ENCODE measurements at places on chromosomes 11 and 22.

DNA sequence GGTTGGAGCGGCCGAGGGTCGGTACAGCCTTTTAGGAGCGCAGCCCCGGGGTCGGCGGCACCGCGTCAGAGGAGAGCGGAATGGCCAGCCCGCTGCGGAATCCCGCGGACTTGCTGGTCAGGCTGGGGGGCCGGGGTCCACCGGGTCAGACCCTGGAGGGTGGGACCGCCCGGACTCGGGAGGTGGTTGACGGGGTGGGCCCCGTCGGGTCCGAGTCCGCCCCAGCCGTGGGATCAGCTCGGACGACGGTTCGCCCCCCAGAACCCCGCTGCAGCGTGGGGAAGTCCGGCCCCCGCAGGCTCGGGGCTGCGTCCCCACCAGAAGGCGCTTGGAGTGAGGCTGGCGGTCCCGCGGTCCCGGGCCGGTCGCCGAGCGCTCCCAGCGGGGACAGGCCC is 301 bp upstream of the ADM2 start:
- no peak for DNase-seq

GRCh38 chr11:131895865-131896264 is 525.5 kb downstream of the NTM start:
- DNase-seq = no peak

GRCh38 chr11:86443415-86443814 is 68.7 kb downstream of the CCDC81 start:
- no peak for DNase-seq

DNA sequence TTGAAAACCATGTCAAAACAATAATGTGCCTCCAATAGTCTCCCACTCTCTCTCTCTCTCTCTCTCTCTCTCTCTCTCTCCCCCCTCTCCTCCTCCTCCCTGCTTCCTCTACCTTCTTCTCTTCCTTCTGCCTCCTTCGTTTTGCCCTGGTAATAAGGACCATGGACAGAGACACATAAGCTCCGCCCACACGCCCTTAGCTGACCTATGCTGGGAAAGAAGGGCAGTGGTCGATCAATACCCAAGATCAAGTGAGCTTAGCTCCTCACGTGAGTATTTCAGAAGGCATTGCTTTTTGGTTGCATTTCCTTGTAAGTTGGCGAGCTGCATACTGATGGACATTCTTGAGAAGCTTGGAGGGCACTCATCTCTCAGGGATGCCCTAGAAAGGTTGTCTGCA is 194.8 kb downstream of the MIAT start:
- DNase-seq = no peak

DNA sequence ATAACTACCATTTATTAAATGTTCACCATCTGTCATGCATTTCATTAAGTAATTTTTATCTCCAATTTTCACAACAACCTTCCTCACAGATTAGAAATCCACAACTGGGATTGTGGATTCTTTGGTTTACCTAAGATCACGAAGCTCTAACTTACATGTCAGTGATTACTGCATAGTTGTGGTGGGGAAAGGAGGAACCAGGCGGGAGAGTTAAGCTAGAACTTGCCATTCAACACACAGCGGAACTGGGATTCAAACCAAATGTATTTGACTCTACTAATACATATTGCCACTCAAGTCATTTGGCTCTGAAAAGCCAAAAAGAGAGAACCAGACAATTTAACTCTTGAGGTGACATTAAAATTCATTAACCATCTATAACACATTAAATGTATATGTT is 10.4 kb upstream of the LAYN start:
- DNase-seq = no peak

DNA sequence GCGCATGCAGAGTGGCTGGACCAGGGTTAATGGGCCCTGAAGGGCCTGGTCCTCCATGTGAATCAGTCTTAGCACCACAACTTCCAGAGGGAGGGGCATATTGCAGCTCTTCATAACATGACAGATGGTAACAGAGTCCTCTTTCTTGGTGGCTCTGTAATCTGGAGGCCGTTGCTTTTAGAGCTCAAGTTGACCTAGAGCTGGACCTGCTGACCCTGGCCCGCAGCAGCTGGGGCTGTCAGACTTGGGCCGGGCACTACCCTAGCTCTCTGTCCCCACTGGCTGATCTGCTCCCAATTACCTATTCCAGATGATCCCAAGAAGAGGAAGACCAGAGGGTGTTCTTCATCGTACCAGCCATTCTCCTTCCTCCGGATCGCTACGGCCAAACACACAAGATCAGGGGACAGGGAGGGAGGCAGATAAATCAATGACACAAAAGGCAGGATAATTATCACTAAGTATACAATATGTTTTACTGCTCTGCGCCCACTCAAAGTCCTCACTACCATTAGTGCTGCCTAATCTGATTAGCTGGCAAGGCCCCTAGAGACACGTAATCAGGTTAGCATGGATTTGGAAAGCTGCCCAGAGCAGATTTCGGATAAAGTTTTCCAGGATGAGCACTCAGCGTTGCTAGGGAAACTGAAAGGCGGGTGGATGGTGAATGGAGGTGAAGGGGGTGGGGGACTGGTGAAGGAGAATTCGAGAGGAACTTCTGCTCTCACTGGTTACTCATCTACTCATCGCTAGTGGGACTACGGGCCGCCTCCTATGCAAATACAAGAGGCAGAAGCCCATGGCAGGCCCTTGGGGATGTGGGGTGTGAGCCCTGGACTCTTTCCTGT is 64.5 kb upstream of the PHOX2A start:
- peak; percentile 60 for DNase-seq

GRCh38 chr22:36081023-36081431 is 52.4 kb upstream of the RBFOX2 start:
- DNase-seq = no peak

GRCh38 chr11:78161962-78162371 is 22.5 kb upstream of the ALG8 start:
- no peak for DNase-seq

GRCh38 chr11:12429155-12429554 is 51.8 kb downstream of the PARVA start:
- DNase-seq = no peak

DNA sequence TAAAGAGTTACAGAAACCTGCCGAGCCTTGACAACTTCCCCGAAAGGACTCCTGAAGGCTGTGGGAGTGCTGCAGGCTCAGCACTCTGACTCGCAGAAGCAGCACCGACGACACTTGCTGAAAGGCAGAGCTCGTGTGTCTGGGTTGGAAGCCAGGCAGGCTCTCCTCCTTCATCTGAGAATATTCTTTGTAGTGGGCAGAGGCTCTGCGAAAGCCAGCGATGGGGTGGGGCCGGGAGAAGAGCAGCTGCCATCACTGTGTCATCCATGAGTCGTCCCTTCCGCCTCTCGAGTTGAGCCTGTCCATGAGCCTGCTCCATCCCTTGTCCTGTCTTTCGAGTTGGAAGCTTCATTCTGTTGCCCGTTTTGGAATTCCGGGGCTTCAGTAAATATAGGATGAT is 11.9 kb downstream of the GLB1L2 start:
- no peak for DNase-seq

DNA sequence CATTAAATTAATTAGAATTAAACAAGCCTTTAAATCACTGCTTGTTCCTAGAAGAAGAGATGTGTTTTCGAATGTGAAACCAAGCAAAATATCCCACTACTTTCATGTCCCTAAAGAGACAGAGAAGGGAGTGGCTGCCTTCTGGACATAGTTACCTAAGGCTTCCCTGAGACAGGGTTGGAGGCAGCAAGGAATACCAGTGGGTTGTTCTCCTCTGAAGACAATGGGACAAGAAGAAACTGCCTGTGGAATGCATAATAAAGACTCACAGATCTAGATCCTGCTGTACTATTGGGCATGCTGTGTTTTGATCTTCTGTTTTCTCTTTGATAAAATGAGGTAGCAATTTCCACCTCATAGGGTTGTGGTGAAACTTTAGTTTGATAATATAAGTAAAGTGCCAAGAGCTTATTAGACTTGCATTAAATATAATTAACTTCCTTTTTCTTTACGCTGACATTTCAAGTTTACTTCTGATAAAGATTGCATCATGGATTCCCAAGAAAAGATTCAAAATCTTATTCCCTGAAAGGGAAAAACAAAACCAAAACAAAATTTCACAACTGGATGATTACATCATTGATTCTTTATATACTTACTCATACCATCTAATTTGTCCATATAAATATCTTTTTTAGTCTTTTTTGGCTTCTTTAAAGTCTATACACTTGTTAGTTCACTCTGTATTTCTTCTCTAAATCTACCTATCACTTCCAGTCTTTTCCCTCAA is 621.3 kb downstream of the ETS1 start:
- no peak for DNase-seq

GRCh38 chr22:24950272-24950902 is 2.1 kb upstream of the KIAA1671 start:
- DNase-seq = peak; percentile 8

DNA sequence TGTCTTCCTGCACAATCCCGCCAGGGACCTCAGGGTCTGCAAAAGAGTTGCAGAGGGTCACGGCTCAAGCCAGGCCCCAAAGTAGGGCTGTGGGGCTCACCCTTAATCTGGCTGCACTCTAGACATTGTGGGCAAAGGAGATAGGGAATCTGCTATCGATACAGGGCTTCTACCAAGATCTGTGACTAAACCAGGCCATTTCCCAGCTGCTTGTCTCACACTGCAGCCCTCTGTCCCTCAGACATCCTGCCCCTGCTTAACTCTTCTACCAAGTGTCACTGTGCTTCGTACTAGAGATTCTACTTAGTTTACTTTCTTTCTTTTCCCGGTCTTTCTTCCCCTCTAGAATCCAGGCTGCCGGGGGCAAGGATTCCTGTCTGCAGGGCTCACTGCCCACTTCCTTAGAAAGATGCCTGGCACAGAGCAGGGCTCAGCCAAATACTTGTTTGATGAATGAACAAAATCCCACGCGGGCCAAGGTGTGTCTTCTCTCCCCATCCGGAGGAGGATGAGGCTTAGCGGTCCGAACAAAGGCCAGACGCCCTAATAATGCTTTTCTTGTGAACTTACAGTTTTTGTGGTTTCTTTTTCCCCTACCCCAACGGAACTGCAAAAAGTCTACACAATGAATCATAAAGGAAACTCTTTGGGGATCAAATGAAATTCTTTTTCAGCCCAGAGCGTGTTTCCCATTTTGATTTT is 61.3 kb upstream of the ANO1 start:
- no peak for DNase-seq

- DNase-seq = no peak
These were observed 58.6 kb downstream of the HIPK3 start for GRCh38 chr11:33315822-33316221.

GRCh38 chr11:105265845-105266244 is 126.3 kb upstream of the CARD18 start:
- no peak for DNase-seq

GRCh38 chr22:31826443-31826842 is 72.6 kb downstream of the DEPDC5 start:
- DNase-seq = no peak

DNA sequence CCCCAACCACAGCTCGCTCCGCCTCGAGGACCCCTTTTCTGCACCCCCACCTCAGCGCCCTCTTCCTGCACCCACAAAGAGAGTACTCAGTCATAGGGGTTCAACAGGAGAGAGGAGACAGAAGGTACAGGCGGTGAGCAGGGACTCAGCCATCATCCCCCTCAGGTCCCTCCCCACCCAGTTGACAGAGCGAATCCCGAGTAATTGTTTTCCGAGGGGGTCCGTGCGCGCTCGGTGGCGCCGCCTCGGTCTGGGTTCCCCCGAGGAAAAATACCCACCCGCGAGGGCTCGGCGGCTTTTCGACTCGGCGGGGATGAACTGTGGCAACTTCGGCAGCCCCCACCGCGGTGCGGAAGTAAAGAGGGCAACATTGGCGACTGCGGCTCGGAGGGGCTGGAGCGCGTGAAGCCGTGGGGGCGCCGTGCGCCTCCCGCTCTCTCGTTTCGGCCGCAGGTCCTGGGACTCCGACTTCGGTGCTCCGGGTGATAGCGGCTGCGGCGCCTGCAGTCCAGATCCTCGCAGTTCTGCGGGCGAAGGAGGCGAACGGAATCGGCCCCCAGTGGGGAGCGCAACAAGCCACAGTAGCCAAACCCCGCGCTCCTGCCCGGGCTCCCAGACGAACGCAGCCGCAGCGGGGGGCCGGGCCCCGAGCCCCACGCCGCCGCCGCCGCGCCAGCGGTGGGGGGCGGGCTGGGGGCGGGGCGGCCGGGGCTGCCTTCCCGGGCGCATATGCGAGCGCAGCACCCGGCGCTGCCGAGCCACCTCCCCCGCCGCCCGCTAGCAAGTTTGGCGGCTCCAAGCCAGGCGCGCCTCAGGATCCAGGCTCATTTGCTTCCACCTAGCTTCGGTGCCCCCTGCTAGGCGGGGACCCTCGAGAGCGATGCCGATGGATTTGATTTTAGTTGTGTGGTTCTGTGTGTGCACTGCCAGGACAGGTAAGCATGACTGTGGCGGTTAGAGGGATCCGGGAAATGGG is at the start of gene NELL1:
Gene NELL1 (plus strand): TSS at position 743 of the 976 bp plus-strand sequence.
- DNase-seq = peak; percentile 56

DNA sequence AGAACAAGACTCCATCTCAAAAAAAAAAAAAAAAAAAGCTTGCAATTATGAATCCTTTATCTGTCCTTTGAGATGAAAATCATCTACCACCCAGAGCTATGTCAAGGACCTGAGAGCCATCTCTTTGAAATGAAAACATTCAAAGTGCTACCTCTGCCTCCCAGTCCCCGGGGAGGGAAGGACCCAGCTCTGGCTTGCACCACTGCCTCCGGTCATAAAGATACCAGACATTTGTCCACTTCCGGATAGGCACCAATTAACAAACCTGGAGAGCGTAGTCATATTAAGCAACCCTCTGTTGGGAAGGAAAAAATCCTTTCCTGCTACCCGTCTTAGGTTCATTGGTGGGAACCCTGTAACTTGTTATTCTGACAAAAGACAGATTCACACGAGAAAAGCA is 98.6 kb downstream of the ARHGAP8 start:
- DNase-seq = no peak

DNA sequence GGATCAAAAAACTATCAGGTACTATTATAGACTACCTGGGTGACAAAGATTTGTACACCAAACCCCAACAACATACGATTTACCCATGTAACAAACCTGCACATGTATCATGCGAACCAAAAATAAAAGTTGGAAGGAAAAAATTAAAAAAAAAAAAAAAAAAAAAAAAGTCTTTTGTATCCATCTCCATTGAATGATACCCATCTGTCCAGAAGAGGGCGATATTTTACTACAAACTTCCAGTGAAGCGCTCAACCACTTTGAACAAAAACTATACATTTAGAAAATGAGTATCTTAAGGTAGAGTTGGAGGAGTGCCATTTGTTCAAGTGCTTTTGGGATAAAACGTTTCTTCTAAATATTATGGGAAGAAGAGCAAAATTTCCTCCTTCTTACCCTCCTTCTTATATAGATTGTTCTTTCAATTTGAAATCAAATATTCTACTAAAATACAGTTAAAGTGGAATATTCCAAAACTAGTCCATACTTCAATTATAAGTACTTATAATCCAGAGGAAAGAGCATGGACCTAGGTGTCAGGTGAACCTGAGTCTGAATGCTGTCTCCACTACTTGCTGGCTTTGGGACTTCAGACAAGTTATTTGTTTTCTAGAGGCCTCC is 23.3 kb downstream of the ARL14EP start:
- DNase-seq = peak; percentile 64

- DNase-seq = no peak
These were observed 75.9 kb upstream of the LMO1 start for GRCh38 chr11:8339592-8340022.

DNA sequence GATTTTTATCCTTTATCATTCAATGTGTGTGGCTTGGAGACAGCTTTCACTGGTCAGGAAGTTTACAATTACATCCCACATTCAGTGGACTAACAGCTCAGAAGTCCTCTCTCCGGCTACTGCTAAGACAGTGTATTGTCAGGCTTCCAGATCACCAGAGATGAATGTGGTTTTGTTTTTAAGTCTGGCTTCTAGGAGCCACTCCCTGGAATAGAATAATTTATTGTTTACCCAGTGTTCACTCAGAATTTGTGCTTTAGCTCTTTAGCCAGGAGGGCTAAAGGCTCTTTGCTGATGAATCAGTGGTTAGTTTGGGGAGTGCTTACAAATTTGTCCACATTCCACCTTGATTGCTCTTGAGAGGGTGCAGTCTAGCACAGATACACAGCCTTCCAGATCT is 26.5 kb downstream of the TRIM77 start:
- no peak for DNase-seq

All from NCI-H2081 (cell line).